ENCODE measurements at places on chromosomes 3 and 15.

DNA sequence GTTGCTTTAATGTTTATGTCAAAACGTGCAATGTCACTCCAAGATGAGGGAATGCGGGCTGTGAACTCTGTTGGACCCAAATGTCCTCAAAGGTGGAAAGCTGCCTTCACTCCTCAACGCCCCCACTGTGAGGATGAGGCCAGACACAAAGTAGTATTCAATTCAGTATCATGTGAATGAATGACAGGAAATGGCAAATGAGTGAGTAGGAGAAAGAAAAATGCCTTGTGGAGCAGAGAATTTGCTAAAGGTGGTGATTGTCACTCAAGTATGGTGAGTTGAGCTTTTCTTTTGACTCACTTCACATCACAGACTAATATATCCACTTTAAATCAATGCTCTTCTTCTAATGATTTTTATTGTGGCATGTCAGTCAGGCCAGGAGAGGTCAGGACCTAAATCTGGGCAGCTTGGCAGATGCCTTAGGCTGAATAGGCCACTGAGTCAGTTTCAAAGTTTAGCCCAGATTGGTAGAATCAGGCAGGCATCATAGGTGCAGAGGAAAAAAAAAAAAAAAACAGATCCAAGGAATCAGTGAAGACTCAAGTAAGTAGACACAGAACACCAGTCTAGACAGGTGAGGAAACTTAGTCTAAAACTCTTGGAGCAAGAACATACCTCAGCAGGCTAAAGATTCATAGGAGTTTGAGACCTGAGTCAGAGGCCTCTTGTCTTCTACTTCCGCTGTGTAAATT lies 71.0 kb upstream of the ZBED2 start:
- no peak for DNase-seq

GRCh38 chr3:99645277-99646106 lies 7.1 kb downstream of the COL8A1 start:
- no peak for DNase-seq

- DNase-seq = no peak
Observed at GRCh38 chr3:125556314-125556713, 36.3 kb upstream of the SNX4 start.

- DNase-seq = no peak
Observed at GRCh38 chr3:135301670-135302069, 506.6 kb downstream of the EPHB1 start.

DNA sequence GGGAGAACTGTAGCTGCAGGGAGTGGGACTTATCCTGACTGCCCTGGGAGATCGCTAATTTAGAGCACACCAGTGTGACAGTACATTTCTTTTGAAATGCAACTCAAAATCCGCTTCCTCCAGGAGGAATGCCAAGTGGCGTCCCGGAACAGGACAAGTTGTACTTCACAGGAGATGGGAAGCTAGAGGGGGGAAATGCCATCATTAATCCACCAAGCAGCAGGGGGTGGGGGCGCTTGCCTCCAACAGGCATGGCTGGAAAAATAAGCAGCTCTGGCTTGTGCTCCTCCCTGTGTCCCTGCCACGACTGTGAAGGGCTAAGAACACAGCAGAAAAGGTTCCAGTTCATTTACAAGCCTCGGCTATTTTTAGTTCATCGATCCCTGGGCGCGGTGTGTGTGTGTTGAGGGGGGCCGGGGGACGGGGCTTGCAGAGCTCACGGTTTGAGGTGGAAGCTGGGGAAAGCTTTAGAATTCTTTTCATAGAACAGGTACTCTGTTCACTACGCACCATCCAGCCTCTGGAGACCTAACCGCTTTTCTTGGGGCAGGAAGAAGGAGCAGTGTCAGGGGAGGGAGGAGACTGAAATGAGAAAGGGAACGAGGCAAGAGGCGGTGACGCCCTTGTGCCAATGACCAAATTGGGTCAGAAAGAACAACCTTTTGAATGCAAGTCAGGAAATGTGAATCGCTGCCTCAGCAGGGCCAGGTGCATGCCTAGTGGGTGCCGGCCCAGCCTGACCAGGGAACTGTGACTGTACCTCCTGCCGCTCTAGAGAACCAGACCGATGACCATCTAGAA lies 51.8 kb upstream of the DGKG start:
- no peak for DNase-seq

- no peak for DNase-seq
Observed at GRCh38 chr3:141430316-141430715, 56.5 kb upstream of the RASA2 start.

DNA sequence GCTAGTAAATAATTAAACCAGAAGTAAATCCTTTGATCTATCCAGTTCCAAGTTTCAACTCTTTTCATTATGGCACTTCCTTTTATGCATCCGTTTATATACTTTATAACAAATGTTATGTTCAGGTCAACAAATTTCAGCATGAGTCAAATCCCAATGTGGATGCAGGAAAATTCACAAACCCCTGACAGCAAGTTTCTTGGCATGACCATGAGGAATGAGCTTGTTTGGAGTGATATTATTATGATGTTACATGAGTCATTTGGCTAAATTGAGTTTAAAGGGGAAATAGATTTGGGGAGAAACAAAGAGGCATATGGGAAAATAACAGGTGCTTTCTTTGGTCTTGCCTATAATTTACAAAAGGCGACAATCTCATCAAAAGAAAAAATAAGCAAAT lies 32.1 kb upstream of the KCNMB2 start:
- no peak for DNase-seq

GRCh38 chr3:24237971-24238706 lies 256.5 kb downstream of the THRB start:
- no peak for DNase-seq

DNA sequence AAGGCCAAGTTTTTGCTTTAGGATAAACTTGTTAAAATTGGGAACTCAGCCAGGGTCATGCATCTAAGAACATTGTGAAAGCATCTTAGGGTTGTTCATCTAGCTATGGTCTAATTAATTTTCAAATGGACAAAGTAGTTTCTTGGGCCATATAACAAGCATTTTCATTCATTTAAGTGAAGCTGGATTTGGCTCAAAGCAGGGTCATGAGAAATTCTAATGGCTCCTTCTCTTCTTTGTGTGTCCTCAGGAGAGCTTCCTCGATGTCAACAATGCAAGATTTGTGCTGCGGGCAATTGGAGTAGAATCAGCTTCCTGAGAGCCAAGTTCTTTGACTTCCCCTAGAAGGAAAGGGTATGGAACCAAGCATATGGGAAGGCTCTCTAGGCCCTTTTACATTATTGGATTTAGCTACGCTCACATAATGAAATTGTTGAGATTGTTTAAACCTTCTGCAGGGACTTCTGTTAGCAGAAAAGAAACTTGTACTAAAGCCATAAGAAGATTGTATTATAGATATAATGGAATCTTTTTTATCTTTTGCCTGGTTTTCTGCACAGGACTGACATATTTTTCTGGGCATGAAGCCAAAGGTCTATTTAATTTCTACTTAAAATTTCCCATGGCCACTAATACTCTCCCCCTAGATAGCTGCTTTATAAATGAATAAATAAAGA lies 1.8 kb upstream of the SAMMSON start:
- no peak for DNase-seq

DNA sequence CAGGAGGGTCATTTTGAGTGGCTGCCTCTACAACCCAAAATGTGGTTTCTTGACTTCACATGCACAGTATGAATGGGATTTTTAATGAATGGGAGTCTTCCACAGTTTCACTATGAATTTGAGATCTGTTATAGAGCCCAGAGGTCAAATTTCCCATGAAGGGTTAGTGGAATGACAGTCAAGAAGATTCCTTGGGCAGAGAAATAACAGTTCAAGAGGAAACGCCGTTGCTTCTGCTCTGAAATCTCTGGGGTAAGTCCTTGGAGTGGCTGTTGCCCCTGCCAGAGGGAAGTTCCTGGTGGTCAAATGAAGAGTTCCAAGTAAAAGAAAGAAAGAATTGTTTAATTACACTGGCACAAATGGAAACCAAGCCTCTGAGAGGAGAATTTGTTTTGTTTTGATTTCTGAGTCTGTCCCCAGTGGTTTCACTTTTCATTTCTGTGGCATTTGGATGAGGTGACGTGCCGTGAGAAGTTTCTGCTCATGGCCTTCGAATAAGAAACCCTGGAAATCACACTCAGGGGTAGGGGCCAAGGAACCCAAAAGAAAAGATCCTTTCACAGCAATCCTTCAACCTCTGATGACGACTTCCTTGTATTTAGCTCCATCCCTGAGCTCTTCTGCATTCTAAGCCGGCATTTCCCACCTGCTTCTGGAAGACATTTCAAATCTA lies 77.5 kb upstream of the IL12A start:
- DNase-seq = no peak

DNA sequence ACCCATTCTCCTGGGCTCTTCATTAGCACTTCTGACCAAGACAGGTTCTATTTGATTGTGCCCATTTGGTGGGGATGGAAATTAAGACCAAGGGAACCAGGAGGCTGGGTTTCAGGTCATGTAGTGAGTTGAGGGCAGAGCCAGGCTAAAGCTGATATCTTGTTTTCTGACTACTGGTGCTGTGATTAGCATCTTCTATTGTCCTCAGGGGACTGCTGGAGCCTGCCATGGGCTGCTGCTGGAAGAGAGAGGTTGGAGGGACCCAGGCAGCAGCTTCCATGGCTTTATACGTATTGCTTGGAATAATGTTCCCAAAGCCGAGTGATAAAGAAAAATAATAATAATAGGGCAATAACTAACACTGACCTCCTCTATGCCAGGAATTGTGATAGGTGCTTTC lies 211.4 kb upstream of the ROPN1 start:
- no peak for DNase-seq

GRCh38 chr15:99253381-99254090 lies 2.3 kb downstream of the LRRC28 start:
- DNase-seq = no peak

DNA sequence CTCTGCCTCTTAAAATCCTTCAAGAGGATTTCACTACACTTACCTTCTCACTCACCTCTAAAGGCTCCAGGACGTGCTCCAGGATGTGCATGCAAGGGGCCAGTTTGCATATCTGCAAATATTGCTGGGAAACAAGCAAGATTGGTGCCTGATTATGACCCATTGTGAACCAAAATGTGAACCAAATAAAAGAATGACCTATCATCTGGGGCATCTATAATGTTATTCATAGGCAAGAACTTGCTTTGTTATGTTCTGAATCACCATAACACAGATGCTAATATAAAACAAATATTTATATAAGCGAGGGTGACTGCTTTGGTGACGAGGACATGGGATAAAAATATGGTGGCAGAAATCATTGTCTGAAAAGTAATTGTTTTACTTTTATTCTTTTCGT lies 5.5 kb downstream of the IL12A start:
- DNase-seq = no peak

DNA sequence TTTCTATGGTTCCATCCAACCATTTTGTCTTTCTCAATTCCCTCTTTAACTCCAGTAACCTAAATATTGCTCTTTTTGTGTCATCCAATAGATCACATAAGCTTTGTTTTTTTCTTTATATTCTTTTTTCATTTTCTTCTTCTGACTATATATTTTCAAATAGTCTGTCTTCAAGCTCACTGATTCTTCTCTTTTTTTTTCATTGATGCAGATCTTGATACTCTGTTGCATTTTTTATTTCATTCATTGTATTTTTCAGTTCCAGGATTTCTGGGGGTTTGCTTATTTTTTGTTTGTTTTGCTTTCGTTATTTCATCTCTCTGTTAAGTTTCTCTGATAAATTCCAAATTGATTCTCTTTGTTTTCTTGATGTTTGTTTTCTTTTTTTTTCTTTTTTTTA lies 36.2 kb downstream of the CLDN1 start:
- no peak for DNase-seq

DNA sequence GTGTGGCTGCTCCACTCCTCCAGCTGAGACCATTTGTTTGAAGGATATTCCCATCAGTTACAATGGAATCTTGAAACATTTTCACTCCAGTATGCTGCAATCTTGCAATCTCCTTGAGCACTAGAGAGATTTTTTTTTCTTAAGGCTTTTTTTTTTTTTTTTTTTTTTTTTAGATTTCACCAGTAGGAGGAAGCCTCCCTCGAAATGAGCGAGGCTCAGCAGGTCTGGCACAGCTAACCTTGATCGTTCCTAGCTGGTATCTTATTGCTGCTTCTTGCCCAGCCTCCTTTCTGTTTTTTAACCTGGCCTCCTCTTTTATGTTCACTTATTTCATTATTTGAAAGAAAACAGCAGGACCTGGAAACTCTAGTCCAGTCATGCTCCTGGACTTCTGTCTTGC lies 48.1 kb downstream of the RAP2B start:
- DNase-seq = no peak

DNA sequence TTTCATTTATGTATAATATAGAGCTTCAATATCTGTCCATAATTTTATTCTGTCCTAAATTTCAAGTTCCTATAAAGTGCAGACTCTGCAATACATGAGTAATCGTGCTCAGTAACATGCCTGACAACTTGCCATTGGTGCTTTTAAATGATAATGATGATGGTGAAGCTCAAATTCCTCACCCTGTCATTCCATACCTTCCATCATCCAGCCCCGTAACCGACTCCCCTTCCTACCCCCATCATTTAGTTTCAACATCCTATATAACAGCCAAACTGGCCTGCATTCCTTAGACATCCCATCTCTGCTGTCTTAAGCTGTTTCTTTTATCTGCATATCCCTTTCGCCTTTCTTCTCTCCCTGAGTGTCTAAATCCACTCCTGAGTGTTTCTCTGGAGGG lies 67.2 kb upstream of the DLG1 start:
- no peak for DNase-seq

- DNase-seq = no peak
Observed at GRCh38 chr3:30688776-30689641, 82.6 kb downstream of the TGFBR2 start.

DNA sequence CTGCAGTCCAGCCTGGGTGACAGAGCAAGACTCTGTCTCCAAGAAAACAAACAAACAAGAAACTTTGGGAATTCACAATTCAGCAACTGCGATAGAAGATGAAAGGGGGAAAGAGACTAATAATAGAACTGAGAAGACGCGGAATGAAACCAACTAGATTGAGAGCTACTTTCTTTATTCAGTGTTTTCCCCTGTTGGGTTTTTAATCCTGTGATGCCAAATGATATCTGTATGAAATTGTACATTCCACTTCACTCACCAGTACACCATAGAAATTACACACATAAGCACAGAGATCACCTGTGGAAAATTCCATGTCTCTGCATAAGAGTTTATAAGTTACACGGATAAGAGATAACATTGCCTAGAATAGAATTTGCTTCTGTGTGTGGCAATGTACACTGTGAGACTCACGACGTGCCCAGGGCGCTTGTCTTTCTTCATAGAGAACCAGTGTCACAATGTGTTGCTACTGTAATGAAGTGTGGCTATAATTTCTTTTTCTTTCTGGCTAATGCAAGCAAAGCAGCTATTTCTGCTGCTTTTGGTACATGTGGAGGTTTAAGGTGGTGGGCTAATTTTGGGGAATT lies 17.7 kb upstream of the CHST2 start:
- no peak for DNase-seq

GRCh38 chr3:66115858-66116654 lies 77.3 kb upstream of the MAGI1 start:
- DNase-seq = no peak

- DNase-seq = no peak
Observed at GRCh38 chr3:8164145-8164544, 337.5 kb upstream of the LMCD1 start.
